ENCODE measurements at places on chromosomes 2 and 18.

GRCh38 chr2:234444893-234445292, 52.0 kb downstream of the ARL4C start:
- DNase-seq, result peak; percentile 91

GRCh38 chr2:36587101-36587500, 10.9 kb downstream of the FEZ2 start:
- no peak for DNase-seq

DNA sequence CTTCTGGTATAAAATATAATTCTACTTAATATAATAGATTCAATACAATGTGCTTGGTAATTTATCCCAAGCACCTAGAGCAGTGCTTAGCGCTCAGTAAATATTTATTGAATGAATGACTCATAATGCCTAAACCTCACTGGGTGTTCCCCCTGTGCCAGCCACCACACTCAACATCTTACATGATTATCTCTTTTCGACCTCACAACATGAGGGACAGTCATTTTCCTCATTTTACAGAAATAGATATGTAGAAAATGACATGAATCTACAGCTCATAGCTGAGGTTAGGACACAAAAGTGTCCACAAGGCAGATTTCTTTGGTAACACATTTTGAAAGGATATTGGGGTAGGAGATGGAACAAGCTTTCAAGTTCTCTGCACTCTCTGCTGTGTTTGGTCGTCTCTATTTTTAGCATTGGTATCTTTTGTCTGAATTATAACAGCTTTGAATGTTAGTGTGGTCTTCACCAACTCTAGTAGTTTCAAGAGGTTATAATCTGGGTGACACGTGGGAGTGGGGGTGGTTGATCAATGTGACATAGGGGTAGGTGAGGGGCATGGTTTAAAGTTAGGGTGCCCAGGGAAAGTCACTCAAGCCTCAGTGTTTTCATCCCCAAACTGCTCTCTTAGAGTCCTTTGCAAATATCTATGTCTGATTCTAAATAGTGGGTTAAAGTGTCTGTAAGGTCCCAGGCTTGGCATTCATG, 9.8 kb downstream of the MYOM1 start:
- DNase-seq, result peak; percentile 52

GRCh38 chr2:128595763-128596395, 277.2 kb upstream of the HS6ST1 start:
- no peak for DNase-seq

- no peak for DNase-seq
Observed at GRCh38 chr2:10584843-10585475, 104.8 kb downstream of the NOL10 start.

Measured in activated CD4-positive, alpha-beta T cell treated with anti-CD3 and anti-CD28 coated beads, Interleukin-2, amount 10 ng/mL, durations not matched to agents 24 days and 14 days (primary cell).